SK-N-MC (cell line): ENCODE measurements at places on chromosomes 2 and 18.

GRCh38 chr18:1270081-1270480 is 365.4 kb downstream of the ADCYAP1 start:
- no peak for DNase-seq

DNA sequence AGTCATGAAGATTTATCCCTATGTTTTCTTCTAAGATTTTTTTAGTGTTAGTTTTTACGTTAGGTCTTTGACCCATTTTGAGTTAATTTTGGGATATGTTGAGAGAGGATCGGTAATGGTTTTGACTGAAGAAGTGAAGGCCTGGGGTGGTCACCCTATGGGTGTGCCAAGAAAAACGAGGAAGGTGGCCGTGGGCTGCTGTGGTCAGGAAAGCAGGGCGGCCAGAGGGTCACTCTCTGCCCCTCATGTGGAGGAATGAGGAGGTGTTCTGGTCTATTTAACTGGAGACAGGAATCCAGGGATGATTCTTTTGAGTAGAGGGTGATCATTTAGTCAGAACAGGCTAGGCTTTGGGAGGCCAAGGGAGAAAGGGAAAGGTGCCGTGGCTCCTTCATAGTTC is 50.7 kb downstream of the MYO7B start:
- no peak for DNase-seq

- no peak for DNase-seq
These were observed 11.0 kb downstream of the ITGA4 start for GRCh38 chr2:181467966-181468707.

DNA sequence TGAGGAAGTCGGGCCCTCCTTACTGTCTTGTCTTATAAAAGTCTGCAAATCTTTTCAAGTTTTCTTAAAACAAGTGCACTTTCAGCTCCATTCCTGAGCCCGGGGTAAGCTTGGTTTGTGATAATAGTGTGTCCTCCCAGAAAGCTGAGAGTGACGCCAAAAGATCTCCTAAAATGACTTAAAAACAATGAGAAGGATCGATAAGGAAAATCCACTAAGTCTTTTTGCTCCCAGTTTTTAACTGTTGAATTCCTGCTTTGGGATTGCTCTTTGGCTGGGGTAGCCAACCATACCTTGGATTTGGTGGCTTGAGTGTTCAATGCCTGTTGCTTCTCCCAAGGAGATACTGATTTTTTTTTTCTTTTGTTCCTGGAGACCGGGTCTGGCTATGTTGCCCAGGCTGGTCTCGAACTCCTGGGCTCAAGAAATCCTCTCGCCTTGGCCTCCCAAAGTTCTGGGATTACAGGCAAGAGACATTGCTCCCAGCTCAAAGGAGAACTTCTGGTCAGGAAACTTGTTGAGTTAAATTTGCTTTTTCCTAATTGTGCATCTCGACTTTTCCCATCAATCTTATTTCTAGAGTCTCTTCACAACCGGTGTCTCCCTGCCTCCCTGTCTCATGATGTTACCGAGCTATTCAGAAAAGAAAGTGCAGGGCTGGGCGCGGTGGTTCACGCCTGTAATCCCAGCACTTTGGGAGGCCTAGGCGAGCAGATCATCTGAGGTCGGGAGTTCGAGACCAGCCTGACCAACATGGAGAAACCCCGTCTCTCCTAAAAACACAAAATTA is 3.0 kb downstream of the TGIF1 start:
- no peak for DNase-seq

- no peak for DNase-seq
These were observed 32.1 kb downstream of the PSMD1 start for GRCh38 chr2:231088754-231089153.

GRCh38 chr18:8300751-8301410 is 308.4 kb upstream of the RAB12 start:
- DNase-seq, result no peak

DNA sequence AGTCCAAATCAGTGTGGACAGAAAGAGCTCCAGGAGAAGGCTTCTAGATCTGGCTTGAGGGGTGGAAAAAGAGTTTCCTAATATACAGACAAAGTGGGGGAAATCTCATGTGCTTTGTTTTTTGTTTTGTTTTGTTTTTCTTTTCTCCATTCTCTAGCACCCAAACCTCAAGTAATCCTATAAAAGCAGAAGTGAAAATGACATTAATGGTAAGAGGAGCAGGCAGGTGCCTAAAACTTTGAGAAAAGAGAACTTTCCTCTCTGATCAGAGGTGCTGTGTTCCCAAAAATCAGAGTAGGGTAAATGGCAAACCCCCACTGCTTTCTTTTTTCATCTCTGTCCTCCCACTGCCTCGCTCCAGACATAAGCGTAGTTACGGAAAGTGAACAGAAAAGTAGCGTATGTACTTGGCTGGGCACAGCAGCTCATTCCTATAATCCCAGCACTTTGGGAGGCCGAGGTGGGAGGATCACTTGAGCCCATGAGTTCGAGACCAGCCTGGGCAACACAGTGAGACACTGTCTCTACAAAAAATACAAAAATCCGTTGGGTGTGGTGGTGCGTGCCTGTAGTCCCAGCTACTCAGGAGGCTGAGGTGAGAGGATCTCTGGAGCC is 77.8 kb downstream of the FAM161A start:
- DNase-seq, result no peak

GRCh38 chr2:191114403-191114886 is 36.3 kb downstream of the STAT4 start:
- no peak for DNase-seq

DNA sequence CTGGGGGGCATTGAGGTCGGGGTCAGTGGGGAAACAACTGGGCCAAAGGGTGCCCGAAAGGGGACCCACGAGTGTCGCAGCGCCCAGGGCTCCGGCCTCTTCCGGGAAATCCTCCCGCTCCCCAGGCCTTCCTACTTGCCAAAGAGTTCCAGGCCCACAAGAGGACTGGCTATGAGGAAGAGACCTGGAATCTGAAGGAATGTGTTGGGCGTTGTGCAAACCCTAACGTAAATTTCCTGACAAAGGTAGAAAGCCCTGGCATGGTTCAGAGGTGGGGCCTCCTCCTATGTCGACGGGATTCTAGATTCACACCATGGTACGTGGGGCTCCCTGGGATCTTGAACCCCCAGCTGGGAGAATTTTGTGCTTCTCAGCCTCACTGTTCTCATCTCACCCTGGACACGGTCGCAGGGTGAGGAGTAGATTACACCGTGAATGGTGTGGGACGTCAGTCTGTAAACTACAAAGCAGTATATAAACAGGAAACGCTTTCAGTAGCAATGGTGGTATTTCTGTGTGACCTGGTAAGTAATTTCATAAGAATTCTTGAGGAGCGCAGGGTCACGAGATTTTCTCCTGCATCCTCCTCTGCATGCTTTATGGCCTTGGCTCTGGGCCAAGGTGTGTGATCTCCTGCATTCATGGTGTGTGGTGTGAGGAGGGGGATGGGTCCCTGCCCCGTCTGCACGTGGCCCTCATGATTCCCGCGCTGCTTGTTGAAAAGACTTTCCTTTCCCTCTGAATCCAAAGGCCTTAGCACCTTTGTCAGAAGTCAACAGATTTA is 868 bp downstream of the HSBP1L1 start:
- no peak for DNase-seq

GRCh38 chr18:42977982-42978637 is 137.4 kb downstream of the RIT2 start:
- no peak for DNase-seq

- DNase-seq, result no peak
These were observed 24.9 kb upstream of the ALPP start for GRCh38 chr2:232353660-232354059.

DNA sequence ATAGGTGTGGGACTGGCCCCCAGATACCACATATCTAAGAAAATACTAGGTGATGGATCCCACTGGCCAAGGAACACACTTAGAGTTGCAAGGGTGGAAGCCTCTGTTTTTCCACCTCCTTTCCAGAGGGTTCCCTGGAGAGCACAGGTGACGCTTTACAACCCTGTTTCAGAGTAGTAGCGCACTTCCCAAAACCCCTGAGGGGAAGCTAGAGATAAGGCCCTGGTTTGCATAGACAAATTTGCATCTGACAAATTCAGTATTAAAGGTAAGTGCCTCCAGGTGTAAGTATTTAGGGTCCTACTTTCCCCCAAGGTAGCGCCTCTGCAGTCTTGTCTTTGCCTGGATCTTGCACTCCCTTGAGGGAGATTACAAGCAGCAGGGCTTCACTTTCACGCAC is 474 bp upstream of the CERKL start:
- DNase-seq, result no peak

- DNase-seq, result no peak
These were observed 557.5 kb downstream of the ARHGAP15 start for GRCh38 chr2:143686585-143687164.

GRCh38 chr2:219499555-219499954 is 864 bp downstream of the GMPPA start:
- no peak for DNase-seq

DNA sequence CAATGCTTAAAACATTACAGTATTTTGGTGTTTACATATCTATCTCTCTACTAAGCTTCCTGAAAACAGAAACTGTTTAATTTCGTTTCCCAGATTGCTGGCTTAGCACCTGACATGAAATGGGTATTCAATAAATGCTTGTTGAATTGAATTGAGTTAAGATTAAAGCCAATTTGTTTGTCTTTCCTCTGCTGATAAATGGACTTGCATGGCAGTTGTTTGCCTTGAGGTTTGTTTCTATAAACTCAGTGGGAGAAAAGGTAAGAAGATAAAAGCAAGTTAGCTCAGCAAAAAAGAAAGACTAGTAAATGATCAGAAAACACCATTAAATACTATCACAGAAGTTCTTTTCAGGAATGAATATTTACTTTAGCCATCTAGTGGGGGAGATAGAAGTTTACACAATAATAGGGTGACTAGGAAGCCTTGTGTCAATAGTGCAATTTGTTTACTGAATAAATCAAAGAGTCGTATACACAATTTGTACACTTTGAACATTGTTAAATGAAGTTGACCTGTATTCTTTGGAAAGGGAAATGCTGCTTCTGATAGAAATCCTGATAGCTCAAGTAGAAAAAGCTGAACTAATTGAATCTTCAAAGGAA is 754.5 kb upstream of the FAM98A start:
- DNase-seq, result no peak

GRCh38 chr18:68455229-68455603 is 259.7 kb downstream of the TMX3 start:
- DNase-seq, result no peak

GRCh38 chr2:38978296-38978903 is 88.7 kb downstream of the ARHGEF33 start:
- DNase-seq, result no peak

DNA sequence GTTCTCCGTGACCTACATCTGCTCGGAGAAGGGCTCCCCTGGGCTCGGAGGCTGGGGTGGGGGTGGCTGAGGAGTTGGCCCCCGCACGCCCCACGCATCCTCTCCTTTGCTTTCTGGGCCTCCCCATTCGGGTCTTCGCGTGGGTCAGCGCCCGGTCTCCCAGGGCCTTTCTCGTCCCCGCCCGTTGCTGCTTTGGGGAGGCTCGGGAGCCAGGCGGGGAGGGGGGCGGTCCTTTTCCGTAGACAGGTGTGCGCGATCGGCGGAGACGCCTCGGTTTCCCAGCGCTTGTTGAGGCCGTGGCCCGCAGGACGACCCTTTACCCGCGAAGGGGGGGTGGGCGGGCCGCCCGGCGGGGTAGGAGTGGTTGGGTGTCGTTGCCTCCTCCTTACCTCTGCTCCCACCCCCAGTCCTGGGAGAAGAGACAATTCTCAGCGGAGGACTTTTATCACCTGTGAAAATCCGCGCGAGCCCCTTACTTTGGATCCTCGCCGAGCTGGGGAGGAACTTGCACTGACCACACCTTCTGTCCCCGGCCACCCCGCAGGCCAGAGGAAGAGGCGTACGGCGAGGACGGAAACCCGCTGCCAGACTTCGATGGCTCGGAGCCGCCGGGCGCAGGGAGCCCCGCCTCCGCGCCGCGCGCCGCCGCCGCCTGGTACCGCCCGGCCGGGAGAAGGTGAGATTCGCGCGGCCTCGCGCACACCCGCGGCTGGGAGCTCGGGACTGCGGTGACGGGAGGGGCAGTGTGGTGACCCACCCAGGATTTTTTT is 2.6 kb downstream of the ADCYAP1 start:
- DNase-seq, result no peak

GRCh38 chr2:47198985-47199451 is 43.9 kb upstream of the STPG4 start:
- no peak for DNase-seq
